ENCODE measurements at places on chromosomes 5 and 9. TPM values are rescaled to one million over a fixed set of nuclear protein-coding genes. Genes with fewer than 3 reads are reported as not detected.

GRCh38 chr9:94566550-94566949 is 11.7 kb downstream of the PCAT7 start:
- no peak for DNase-seq
- no peak overlapping the region for H3K27ac ChIP-seq
- H3K27me3 ChIP-seq, result peaks cover under 1% of the 10 kb centered on the region

DNA sequence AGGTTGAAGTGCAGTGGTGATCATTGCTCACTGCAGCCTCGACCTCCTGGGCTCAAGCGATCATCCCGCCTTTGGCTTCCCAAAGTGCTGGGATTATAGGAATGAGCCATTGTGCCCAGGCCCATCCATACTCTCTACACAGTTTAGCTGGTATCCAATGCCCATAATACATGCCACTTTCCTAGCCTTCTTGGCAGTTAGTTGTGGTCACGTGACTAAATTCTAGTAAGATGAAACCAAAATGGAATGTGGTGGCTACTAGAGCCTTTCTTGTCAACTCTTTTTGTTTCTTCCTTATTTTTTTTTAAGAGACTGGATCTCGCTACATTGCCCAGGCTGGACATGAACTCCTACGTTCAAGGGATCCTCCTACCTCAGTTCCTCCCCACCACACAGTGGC is 15.3 kb upstream of the KIF27 start:
- DNase-seq, result no peak
- H3K27ac ChIP-seq, result no peak overlapping the region
- no peak overlapping the region for H3K4me3 ChIP-seq
- H3K36me3 ChIP-seq, result peaks cover 3% of the 10 kb centered on the region
- no peaks in the 10 kb centered on the region for H3K27me3 ChIP-seq

- H3K27ac ChIP-seq, result peak within 1 kb of the TSS; percentile 96
- H3K36me3 ChIP-seq, result no peaks in the 10 kb centered on the region
- peaks cover 62% of the 10 kb centered on the region for H3K4me1 ChIP-seq
- no peak for DNase-seq
Observed at GRCh38 chr9:35905912-35906679, at the start of gene HRCT1. Gene HRCT1, plus strand, starts transcription at chr9:35906202. Its CDS starts 86 bp downstream, at chr9:35906288.

GRCh38 chr5:14364576-14365472 is 216.8 kb upstream of the OTULINL start:
- H3K4me3 ChIP-seq, result no peak overlapping the region
- no peak for DNase-seq
- H3K36me3 ChIP-seq, result peaks cover 56% of the 10 kb centered on the region
- H3K4me1 ChIP-seq, result no peaks in the 10 kb centered on the region

DNA sequence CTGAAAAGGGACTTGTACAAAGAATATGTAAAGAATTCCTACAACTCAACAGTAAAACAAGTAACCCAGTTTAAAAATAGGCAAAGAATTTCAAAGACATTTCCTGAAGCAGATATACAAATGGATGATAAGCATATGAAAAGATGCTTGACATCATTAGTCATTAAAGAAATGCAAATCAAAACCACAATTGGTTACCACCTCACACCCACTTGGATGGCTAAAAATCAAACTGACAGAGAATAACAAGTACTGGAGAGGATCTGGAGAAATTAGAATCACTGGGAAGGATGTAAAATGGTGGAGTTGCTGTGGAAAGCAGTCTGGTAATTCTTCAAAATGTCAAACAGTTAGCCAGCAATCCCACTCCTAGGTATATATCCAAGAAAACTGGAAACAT is 12.5 kb upstream of the FOXE1 start:
- H3K27ac ChIP-seq, result no peak overlapping the region
- no peak for DNase-seq
- no peaks in the 10 kb centered on the region for H3K36me3 ChIP-seq
- H3K27me3 ChIP-seq, result peaks cover 84% of the 10 kb centered on the region
- no peak overlapping the region for H3K4me3 ChIP-seq

- peaks cover 48% of the 10 kb centered on the region for H3K36me3 ChIP-seq
- H3K4me1 ChIP-seq, result peaks cover 5% of the 10 kb centered on the region
Observed at GRCh38 chr5:172339264-172340180, 56.0 kb upstream of the UBTD2 start.

Gene PCDHGA12
- total RNA-seq, result 4.1 TPM

Gene RMRP
- 21,148 TPM for total RNA-seq

Gene GABRA6
- total RNA-seq, result not detected

Gene KIF4B
- total RNA-seq, result not detected

Measured in mesothelial cell of epicardium (in vitro differentiated cells).